ENCODE measurements at places on chromosomes 4 and X.

DNA sequence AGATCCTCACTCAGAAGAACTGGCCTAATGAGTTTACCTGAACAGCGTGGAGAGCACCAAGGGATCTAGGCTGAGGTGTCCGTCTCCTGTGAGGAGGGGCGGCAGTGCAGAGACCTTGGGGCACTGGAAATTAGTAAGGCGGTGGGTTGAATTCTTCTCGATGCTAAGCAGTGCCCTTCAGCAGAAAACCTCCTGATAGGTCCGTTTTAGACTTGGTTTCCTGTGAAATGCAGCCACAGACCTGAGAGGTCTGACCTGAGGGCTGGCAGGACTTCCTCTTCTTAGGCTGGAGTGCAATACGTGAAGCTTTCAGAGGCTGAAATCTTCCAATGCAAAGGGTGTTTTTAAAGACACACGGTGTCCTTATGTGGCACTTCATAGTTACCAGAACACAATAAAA, at the start of gene CLNK:
Gene CLNK (minus strand): TSS at position 138 of the 400 bp plus-strand sequence. CDS start 16,899 bp downstream, outside the sequence.
- no peak for DNase-seq

GRCh38 chrX:30525732-30526131, 51.8 kb downstream of the TASL start:
- no peak for DNase-seq

- peak; percentile 10 for DNase-seq
Measured at GRCh38 chr4:145840162-145840768, 98.4 kb downstream of the ZNF827 start.

- DNase-seq, result no peak
Measured at GRCh38 chrX:9525511-9526248, 60.8 kb downstream of the TBL1X start.

DNA sequence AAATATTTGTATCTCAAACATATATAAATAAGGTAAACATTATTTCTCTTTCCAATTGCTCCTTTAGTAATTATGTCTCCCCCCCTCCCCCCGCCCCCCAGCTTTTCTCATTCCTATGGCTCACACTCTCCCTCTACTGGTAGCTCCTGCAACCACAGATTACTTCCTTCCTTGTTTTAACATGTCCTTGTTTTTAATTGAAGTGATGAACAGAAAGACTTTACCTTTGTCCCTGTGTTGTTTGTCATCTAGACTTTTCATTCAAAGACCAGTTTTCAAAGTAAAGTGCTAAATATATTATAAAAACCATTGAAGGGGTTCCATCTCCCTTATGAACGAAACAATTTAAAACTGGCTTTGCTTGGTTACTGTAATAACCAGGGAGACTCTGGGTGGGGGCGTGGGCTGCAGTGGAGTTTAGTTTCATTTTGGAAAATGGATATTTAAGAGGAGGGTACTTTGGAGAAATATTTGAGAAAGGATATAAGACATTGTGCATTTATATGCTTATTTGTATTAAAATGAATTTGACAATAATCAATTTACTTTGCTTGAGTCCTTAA, 352.9 kb downstream of the RAPGEF2 start:
- DNase-seq, result no peak

- no peak for DNase-seq
Measured at GRCh38 chr4:185341841-185342240, 53.9 kb downstream of the LRP2BP start.

DNA sequence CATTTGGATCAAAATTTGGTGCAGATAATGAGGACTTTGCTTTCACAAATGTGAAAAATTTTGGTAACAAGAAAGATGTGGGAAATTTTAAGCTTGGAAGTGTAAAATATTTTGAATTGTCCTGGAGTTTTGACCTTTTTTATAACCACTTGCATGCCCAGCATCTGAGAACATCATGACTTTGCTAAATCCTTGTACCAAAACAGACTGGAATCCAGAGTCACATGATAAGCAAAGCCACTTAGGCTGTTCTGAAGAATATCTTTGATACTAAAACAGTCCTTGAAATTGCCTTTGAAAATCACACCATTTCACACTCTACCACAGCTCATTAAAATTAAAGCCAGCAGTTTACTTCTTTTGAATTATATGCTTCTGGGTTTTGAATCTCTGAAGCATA, 2.5 kb upstream of the PPM1K start:
- DNase-seq, result no peak

GRCh38 chr4:94732358-94732698, 25.4 kb upstream of the BMPR1B start:
- no peak for DNase-seq

Measured in NCI-H1436 treated with DMSO at 0.1 percent for 48 hours (cell line).